Mesangial cell (primary cell): ENCODE measurements at places on chromosomes 13 and 19. TPM values are rescaled to one million over a fixed set of nuclear protein-coding genes. Genes with fewer than 3 reads are reported as not detected.

The LILRA2 gene
- total RNA-seq: not detected in 2 replicates

The PDX1 gene
- total RNA-seq: not detected in 2 replicates

The PBX4 gene
- total RNA-seq: 1.8 and 2.0 TPM in 2 replicates

The COL4A1 gene
- total RNA-seq: 1,287 and 1,642 TPM in 2 replicates

The PIP5K1C gene
- 43.7 and 67.4 TPM in 2 replicates for total RNA-seq
